ENCODE measurements at places on chromosomes 11 and 22. TPM values are rescaled to one million over a fixed set of nuclear protein-coding genes. Genes with fewer than 3 reads are reported as not detected.

The INS gene
- total RNA-seq: not detected

The SEZ6L gene
- total RNA-seq: not detected

The KRTAP5-8 gene
- not detected for total RNA-seq

The ADM2 gene
- total RNA-seq: 4.9 TPM

DNA sequence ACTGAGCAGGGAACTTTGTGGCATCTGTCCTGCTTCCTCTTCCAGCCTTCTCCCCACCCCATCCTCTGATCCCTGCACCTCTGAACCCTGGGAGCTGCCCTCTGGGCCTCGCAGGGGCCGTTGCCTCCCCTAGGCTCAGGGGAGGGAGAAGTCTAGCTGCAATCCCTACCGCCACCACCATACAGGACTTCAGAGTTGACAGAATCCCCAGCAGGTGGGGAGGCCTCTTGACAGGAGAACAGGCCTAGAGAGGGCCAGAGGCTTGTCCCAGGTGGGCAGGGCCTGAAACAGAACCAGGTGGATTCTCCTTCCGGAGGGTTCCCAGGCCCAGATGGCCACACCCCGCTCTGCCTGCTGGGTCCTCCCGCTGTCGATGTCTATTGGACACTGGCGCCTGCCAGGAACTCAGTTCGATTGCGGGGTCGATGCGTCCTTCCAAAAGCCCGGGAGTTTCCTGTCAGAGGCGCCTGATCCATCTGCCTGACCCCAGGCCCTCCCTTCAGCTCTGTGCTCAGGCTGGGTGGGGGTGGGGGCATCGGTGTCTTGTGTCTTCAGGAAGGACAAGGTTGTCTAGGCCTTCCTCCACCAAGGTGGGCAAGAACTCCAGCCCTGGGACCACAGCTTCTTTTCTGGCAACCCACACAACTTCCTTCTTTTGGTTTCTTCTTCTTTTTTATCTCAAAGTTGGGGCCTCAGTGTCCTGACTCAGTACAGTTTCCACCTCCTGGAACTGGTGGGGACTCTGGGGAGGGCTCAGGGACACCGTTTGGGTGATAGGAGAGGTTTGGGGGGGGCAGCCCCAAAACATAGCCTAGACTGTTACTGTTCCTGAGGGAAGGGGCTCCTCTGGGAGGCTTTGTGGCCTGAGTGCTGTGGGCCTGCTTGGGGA lies 6.4 kb downstream of the STARD10 start:
- H3K4me1 ChIP-seq: peaks cover 23% of the 10 kb centered on the region
- DNase-seq: no peak
- no peaks in the 10 kb centered on the region for H3K36me3 ChIP-seq
- H3K27me3 ChIP-seq: no peaks in the 10 kb centered on the region
- H3K4me3 ChIP-seq: no peak overlapping the region

- peak overlapping the region; percentile 95 for H3K4me3 ChIP-seq
- peak; percentile 14 for DNase-seq
- H3K27ac ChIP-seq: peak overlapping the region; percentile 95
- peaks cover 3% of the 10 kb centered on the region for H3K36me3 ChIP-seq
Measured at GRCh38 chr22:36162127-36163034, 1.8 kb upstream of the APOL3 start.

DNA sequence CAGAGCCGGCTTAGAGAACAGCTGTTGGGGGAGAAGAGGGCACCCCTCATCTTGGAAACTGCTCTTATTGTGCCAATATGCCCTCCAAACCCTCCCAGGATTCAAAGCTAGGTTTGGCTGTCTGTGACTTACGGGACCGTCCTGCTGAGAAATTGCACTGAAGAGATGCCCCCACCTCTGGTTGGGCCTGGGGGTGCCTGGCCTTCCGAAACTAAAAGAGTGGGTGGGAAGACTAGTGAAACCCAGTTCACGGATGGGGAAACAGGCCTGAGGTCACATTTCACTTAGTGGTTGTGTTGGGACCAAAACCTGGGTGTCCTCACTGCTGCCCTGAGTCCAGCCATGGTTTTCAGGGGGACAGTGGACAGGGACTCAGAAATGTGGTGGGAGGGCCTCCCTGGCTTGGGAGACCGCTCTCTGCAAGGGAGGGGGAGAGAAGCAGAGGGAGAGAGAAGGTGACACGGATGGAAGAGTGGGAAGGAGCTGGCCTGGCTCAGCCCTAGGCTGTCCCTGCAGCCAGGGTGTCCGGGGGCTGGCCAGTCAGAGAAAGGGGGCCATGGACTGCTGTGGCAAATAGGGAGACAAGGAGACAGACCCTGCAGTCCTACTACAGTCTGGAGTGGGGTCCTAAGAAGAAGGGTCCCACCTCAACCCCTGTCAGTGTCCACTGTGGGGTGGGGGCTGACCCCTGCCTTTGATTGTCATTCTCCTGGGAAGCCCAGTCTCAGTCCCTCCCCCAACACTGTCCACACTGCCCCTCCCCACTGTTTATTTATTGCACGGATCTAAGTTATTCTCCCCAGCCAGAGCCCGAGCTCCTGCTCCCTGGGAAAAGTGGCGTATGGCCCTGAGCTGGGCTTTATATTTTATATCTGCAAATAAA lies 13.6 kb downstream of the MAFF start:
- H3K27me3 ChIP-seq: no peaks in the 10 kb centered on the region
- no peak overlapping the region for H3K4me3 ChIP-seq
- H3K36me3 ChIP-seq: peaks cover 10% of the 10 kb centered on the region
- peaks cover 28% of the 10 kb centered on the region for H3K4me1 ChIP-seq
- no peak overlapping the region for H3K27ac ChIP-seq
- DNase-seq: no peak

GRCh38 chr11:2473361-2474058 lies 28.7 kb downstream of the KCNQ1 start:
- peaks cover 6% of the 10 kb centered on the region for H3K36me3 ChIP-seq
- no peak overlapping the region for H3K4me3 ChIP-seq
- H3K27me3 ChIP-seq: peaks cover 8% of the 10 kb centered on the region
- H3K27ac ChIP-seq: no peak overlapping the region
- peaks cover 5% of the 10 kb centered on the region for H3K4me1 ChIP-seq

DNA sequence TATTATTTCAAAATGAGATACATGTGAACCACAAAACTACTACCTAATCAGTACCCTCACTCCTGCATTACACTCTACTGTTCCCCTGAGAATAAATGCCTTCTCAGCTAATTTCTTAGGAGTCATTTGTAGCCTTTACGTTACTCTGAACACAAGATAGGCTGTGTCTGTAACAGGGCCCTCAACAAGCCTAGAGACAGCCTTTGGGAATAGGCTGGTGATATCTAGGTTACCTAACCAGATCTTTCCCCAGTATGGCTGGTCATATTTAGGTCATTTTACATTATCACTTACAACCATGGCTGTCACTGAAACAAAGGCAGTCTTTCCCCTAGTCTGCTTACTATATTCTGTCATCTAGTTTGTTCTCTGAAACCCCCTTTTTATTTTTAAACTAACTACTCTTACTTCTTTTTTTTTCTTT lies 14.2 kb downstream of the ATM start:
- H3K27me3 ChIP-seq: peaks cover 4% of the 10 kb centered on the region
- H3K4me1 ChIP-seq: peaks cover 60% of the 10 kb centered on the region
- H3K27ac ChIP-seq: peak overlapping the region; percentile 78
- no peak for DNase-seq
- peak overlapping the region; percentile 68 for H3K4me3 ChIP-seq
- peaks cover 46% of the 10 kb centered on the region for H3K36me3 ChIP-seq

DNA sequence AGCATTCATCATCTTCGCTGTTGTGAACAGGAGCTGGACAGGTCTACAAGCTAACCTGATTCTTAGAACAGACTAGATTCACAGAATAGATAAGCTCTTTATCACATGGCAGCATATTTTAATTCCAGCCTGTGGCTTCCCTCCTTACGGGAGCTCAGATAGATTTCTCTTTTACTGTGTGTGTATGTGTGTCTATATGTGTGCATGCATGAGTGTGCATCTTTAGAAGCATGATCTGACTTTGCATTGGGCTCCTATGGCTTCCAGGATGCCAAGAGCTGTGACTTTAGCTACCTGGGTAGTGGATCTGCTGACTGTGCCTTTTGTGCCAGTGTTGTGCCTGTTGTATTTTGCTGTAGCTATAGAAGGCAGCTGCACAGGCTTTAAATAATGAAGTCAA lies 44.3 kb downstream of the ZNRF3 start:
- no peaks in the 10 kb centered on the region for H3K4me1 ChIP-seq
- no peaks in the 10 kb centered on the region for H3K36me3 ChIP-seq
- DNase-seq: no peak

GRCh38 chr11:75339685-75340409 lies 11.6 kb downstream of the ARRB1 start:
- H3K4me3 ChIP-seq: peak overlapping the region; percentile 73
- H3K4me1 ChIP-seq: peaks cover 79% of the 10 kb centered on the region
- H3K27me3 ChIP-seq: no peaks in the 10 kb centered on the region
- H3K27ac ChIP-seq: peak overlapping the region; percentile 91
- peaks cover 5% of the 10 kb centered on the region for H3K36me3 ChIP-seq

- no peak overlapping the region for H3K27ac ChIP-seq
- no peaks in the 10 kb centered on the region for H3K36me3 ChIP-seq
- H3K27me3 ChIP-seq: peaks cover 41% of the 10 kb centered on the region
- H3K4me3 ChIP-seq: peak overlapping the region; percentile 49
Measured at GRCh38 chr22:50674606-50675552, 2.3 kb downstream of the SHANK3 start.

GRCh38 chr11:114172055-114172861 lies 112.7 kb downstream of the ZBTB16 start:
- H3K27me3 ChIP-seq: peaks cover 10% of the 10 kb centered on the region
- H3K27ac ChIP-seq: no peak overlapping the region
- no peaks in the 10 kb centered on the region for H3K36me3 ChIP-seq
- DNase-seq: no peak

DNA sequence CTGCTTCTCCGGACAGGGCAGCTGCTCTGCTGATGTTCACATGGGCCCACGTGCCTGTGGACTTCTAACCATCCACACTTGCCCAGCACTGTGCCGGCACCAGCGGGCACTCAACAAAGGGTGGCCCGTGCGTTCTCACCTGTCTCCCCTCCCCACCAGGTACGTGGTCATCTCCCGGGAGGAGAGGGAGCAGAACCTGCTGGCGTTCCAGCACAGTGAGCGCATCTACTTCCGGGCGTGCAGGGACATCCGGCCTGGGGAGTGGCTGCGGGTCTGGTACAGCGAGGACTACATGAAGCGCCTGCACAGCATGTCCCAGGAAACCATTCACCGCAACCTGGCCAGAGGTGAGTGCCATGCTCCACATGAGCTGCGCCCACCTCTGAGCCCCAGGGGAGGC lies 66.7 kb downstream of the SYT13 start:
- no peak for DNase-seq
- H3K27ac ChIP-seq: no peak overlapping the region
- peaks cover 2% of the 10 kb centered on the region for H3K27me3 ChIP-seq
- H3K4me3 ChIP-seq: no peak overlapping the region

Measured in activated T-helper 1 cell treated with anti-CD3 and anti-CD28 coated beads, Interleukin-12 subunit alpha, Interleukin-12 subunit beta, Interleukin-2, Interleukin-4 antibody, amounts not matched to agents 30 ng/mL and 10 ng/mL and 1 ng/mL, durations not matched to agents 14 hours and 24 hours and 36 hours (primary cell).